Inflammatory macrophage (primary cell): ENCODE measurements at places on chromosomes 5 and 9.

GRCh38 chr5:114727358-114727757 is 365.5 kb downstream of the KCNN2 start:
- DNase-seq, result no peak

GRCh38 chr5:133698259-133698554 is 85.9 kb upstream of the FSTL4 start:
- no peak for DNase-seq

- no peak for DNase-seq
Measured at GRCh38 chr5:66513130-66513529, 83.1 kb upstream of the MAST4 start.

GRCh38 chr9:136204838-136205706 is at the start of gene LHX3:
Gene LHX3, minus strand, starts transcription at chr9:136205128. Its CDS starts 116 bp downstream, at chr9:136205012.
- DNase-seq, result peak; percentile 4

DNA sequence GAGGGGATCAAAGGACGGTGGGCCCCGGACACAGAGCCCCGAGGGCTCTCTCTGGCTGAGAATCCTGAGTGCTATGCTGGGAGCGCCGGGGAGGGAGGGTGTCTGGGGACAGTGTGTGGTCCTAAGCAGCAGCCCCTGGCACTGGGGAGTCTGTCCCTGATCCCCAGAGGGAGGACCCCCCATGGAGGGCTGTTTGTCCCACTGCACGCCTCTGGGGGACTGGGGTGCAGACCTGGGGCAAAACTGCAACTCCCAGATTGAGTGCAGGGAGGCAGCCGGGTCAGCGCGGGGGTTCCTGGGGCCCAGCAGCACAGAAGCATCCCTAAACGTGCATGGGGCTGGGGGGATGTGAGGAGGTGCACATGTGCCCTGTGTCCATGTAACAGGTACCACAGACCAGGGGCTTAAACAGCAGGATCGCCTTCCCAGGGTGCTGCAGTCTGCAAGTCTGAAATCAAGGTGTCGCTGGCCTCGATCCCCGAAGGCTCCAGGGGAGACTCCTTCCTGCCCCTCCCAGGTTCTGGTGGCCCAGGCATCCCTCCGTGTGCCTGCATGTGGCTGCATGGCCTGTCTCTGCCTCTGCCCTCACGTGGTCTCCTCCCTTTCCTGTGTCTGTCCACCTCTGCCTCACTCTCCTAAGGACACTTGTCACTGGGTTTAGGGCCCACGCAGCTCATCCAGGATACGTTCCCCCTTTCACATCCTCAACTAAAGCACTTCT is 35.9 kb upstream of the IRX4 start:
- DNase-seq, result no peak

DNA sequence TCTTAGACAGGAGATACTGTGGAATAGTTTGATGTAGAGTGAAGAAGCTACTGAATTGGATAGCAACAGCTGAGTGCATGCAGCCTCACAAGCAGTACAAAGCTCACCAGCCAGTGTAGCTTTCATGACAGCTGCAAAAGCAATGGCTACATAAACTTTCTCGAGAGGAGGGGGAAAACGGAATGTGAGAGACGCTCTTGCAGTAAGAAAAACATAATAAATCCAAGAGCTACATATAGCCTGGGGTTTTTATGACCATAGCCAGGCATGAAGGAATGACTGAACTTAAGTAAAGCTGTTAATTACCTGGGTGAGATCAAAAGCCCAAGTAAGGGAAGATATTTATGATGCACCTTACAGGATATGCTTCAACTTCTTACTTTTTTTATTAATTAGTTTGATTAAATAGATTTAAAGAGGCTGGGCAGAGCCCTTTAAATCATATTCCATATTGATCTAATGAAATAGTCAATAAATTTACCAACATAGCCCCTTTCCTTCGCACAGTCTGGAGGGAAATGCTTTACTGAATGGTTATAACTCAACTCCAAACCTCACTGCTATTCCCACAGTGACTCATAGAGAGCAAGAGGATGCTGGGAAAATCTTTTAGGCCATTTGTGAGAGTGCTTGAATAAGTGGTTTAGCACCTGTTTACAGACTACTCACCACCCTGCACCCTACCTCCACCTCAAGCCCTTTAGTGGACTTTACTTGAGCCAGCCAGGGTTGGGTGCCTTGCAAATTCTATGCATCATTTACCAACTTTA is 407.2 kb upstream of the CLINT1 start:
- no peak for DNase-seq

GRCh38 chr9:22112870-22113821 is 104.0 kb upstream of the CDKN2B start:
- DNase-seq, result no peak

GRCh38 chr5:72244862-72245371 is 75.1 kb downstream of the MRPS27 start:
- DNase-seq, result no peak

GRCh38 chr5:179700401-179700918 is 1.7 kb downstream of the CANX start:
- peak; percentile 39 for DNase-seq

GRCh38 chr9:109403116-109403515 is 82.3 kb upstream of the EPB41L4B start:
- no peak for DNase-seq

GRCh38 chr5:172102913-172103626 is 85.0 kb downstream of the STK10 start:
- DNase-seq, result no peak

DNA sequence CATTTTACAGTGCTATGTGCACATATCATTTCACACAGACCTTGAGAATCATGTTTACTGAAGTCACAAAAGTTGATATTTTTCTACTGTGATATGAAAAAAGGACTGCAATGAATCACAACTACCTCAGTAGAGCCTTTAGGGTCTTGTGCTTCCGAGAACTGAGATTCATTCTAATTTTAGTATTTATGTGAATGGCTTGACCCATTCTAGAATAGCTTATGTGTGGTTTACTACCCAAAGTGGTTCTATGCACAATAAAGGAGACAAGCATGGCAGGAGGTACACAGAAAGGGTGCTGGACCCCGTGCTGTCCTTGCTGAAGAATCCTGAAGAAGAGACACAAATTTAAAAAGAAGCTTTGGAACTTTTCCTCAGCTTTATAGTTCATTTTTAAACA is 28.2 kb downstream of the MEF2C start:
- no peak for DNase-seq

GRCh38 chr5:58462154-58462553 is 2.3 kb upstream of the PLK2 start:
- peak; percentile 19 for DNase-seq

DNA sequence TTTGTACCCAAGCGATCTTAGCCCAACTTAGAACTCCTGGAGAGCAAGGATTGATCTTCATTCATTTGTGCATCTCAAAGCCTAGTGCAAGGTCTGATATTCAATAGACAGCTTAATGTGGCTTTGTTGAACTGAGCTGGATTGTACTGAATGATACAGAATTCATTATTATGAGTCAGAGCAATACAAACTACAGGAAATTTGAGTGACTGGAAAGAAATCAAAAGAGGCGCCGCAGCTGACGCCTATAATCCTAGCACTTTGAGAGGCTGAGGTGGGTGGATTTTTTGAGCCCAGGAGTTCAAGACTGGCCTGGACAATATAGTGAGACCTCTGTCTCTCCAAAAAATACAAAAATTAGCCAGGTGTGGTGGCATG is 58.6 kb downstream of the ENC1 start:
- no peak for DNase-seq

- no peak for DNase-seq
Measured at GRCh38 chr9:87703636-87704276, 22.2 kb upstream of the CTSL start.

- DNase-seq, result no peak
Measured at GRCh38 chr9:4143936-4144717, 155.7 kb downstream of the GLIS3 start.

DNA sequence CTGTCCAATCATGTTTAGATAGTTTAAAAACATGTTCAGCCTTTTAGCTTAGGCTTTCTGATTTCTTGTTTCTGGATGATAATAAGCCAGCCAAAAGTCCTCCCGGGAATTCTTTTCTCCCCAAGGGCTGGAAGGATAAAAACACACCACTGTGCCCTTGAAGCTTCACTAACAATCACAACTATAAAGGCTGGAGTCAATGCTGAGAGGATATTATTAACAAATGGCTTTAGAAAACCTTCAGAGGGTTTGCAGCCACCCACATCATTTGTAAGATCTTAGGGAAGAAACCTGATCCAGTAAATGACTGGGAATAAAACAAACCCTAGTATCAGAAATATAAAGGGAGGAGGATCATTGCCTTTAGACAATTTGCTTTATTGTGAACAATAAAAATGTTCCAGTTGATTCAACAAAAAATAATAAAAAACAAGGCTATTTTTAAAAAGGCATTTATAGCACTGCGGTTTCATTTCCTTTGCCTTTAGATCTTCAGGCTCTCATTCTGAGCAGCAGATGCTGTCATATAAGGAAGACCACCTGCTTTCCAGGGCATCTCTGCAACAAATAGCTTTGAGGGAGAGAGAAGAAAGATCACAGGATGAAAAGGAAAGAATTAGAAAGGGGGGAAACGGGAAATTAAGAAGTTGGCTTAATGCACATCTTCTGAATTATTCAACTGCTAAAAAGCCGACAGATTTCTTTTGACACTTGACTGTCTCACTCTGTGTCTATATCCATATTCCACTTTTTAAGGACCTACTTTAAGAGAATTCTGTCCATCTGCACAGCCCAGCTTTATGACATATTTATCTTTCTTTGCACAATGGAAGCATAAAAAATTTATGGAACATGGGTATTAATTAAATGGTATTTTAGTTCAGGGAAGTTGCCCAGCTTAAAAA is 277.2 kb upstream of the SLC24A2 start:
- no peak for DNase-seq

- no peak for DNase-seq
Measured at GRCh38 chr9:7946458-7946857, 146.9 kb upstream of the DMAC1 start.

- DNase-seq, result no peak
Measured at GRCh38 chr9:114395768-114396167, 8.0 kb upstream of the AKNA start.

- peak; percentile 18 for DNase-seq
Measured at GRCh38 chr9:125902831-125903512, 155.8 kb downstream of the PBX3 start.

DNA sequence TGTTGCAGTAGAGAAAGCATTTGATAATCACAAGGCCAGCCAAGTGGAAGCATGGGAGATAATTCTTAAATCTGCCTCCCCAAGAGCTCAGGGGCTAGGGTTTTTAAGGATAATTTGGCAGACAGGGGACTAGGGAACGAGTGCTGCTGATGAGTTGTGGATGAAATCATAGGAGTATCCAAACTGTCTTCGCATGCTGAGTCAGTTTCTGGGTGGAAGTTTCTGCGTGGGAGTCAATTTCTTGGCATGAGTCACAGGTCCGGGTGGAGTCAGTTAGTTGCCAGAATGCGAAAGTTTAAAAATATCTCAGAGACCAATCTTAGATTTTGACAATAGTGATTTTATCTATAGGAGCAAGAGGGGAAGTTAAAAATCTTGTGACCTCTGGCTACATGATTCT is 112.6 kb downstream of the TMC1 start:
- peak; percentile 94 for DNase-seq

GRCh38 chr5:35859101-35859661 is 2.5 kb downstream of the IL7R start:
- no peak for DNase-seq

- peak; percentile 22 for DNase-seq
Measured at GRCh38 chr9:137611623-137612609, 6.4 kb downstream of the ARRDC1 start.

DNA sequence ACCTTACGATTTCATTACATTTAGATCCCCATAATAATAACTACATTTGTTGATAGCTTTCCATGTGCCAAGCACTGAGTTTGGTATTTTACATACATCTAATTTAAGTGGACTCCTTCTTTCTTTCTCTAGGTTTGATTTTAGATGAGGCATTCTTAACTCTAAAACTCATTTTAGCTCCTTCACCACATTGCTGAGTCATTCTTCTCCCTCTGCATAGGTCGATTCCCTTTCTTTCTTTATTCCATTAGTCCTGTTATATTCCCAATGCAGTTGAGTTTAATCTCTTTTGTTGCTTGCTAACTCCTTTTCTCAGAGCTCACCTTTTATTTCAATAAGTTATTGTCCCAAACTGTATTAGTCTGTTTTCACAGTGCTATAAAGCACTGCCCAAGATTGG is 329.8 kb downstream of the TAF11L14 start:
- no peak for DNase-seq

DNA sequence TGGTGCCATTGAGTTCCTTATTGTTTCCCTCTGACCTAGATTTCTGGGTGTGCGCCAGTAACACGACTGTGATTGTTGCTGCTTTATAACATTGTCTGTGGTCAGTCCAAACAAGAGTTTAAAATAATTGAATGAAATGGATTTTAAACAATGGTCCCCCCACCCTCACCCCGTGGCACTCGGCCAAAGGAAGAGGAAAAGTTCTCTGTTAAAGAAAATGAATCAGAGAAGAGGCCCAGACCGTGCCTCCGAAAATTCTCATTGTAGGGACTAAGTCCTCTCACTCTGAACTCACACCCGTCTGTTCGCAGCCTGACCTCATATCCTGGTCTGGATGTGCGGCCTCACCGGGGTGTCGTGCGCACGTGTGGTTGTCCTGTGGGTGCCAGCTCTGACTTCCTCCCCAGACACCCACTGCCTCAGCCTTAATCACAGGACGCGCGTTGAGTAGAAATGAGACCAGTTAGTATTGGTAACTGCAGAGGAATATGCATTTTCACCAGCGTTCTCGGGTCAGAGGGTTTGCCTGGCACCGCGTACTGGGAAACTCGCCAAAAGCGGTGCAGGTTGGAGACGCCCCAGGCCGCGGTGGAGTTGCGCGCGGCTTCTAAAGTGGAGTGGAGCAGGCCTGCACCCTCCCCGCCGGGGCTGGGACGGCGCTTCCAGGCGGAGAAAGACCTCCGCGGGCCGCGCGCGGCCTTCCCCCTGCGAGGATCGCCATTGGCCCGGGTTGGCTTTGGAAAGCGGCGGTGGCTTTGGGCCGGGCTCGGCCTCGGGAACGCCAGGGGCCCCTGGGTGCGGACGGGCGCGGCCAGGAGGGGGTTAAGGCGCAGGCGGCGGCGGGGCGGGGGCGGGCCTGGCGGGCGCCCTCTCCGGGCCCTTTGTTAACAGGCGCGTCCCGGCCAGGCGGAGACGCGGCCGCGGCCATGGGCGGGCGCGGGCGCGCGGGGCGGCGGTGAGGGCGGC is at the start of gene ABL1:
Gene ABL1, plus strand, starts transcription at position 884 of the 966 bp plus-strand sequence. CDS start 193 bp downstream, outside the sequence.
- DNase-seq, result peak; percentile 84

GRCh38 chr5:154384480-154385235 is 61.1 kb upstream of the SAP30L start:
- no peak for DNase-seq

GRCh38 chr5:176927562-176927961 is 28.4 kb upstream of the HK3 start:
- no peak for DNase-seq

- DNase-seq, result no peak
Measured at GRCh38 chr5:21181609-21182125, 1193.7 kb upstream of the CDH18 start.

- no peak for DNase-seq
Measured at GRCh38 chr5:6522331-6522730, 73.7 kb downstream of the UBE2QL1 start.

DNA sequence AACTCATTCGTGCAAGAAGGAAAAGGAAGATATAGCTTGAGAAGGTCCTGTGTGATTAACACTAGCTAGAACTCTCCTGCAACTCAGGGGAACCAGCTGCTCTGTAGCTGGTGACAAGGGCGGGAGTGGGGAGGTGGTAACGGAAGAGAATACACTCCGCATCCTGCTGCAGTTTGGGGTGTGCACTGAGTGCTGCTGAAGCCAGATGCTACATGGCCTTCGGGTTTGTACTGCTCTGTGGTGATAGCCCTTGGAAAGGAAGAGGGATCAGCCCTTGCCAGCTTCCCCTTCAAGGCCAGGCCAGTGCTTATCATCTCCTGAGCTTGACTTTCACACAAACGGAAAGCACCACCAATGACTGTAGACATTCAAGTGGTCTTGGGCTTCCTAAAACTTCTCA is 34.3 kb downstream of the FRMD3 start:
- no peak for DNase-seq

GRCh38 chr9:89025553-89025952 is 34.3 kb downstream of the S1PR3 start:
- no peak for DNase-seq
